ENCODE measurements at places on chromosomes 12 and 14.
A peak's percentile ranks its signal among the peaks of the same experiment; 100 is the strongest.

- no peak for DNase-seq
These were observed 68.2 kb downstream of the DDX51 start for GRCh38 chr12:132075714-132076553.

DNA sequence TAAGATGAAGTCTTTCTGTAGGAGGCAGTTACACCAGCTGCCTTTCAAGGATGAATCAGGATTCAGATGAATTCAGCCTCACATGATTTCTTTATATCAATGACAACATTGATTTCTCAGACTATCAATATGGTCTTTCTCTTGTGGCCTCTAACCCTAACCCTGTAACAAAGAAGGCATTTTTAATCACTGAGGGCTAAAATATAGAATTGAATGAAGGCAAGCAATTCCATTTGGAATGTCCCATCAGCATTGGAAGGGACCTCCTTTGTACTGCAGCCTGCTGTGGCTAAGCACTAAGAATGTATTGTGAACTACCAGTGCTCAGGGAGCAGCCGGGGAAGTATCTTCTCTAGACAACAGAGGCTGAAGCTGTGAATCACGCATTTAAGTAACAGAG, 90.6 kb upstream of the FRMD6 start:
- no peak for DNase-seq

DNA sequence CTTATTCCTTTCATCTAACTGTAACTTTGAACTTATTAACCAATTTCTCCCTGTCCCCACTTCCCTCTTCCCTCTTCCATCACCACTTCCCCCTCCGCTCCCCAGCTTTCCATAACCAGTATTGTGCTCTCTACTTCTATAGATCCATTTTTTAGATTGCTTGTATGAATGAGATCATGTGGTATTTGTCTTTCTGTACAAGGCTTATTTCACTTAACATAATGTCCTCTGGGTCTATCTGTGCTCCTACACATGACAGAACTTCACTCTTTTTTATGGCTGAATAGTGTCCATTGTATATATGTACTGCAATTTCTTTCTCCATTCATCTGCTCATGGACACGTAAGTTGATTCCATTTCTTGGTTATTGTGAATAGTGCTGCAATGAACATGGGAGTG, 14.4 kb downstream of the ERP27 start:
- no peak for DNase-seq

DNA sequence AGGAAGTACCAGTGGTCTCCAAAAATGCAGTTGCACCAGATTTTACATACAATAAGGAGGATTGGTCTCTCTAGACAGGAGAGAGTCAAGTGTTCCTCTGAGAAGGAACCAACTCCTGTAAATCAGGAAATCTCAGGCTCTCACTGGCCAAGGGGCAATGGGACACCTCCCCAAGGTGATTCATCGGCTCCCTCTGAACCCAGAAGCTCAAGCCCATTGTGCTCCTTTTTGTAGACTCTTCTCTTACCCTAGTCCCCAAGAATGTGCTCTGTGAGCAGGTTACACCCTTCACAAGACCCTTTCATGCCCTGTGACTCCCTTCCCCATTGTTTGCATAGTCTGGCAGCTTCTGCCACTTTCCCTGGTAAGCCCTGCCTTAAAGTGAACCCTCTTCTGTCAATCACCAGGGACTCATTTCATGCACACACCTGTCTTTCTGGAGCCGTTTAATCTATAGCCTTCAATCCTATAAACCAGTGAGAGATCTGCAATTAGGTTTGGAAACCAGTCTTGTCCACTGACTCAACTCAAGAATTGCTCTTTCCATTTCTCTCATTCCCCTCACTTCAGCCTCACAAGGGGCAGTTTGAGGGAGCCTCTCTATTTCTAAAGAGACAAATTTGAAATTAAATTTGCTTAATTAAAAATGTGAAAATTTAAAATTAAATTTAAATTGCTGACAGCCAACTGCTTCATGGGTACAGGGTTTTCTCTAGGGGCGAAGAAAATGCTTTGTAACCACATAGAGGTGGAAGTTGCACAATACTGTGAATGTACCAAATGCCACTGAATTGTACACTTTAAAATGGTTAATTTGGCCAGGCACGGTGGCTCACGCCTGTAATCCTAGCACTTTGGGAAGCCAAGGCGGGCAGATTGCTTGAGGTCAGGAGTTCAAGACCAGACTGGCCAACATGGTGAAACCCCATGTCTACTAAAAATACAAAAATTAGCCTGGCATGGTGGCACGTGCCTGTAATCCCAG, 38.3 kb upstream of the LTA4H start:
- no peak for DNase-seq

- DNase-seq: no peak
These were observed 21.0 kb upstream of the ABCC9 start for GRCh38 chr12:21962236-21962635.

GRCh38 chr14:24978862-24979724, 70.9 kb downstream of the STXBP6 start:
- DNase-seq: peak; percentile 75

GRCh38 chr12:79524507-79525148, 166.1 kb downstream of the PAWR start:
- DNase-seq: no peak

- no peak for DNase-seq
These were observed 11.9 kb upstream of the PUS1 start for GRCh38 chr12:131917139-131917710.

GRCh38 chr12:38892087-38892786, 13.2 kb downstream of the CPNE8 start:
- DNase-seq: peak; percentile 25

DNA sequence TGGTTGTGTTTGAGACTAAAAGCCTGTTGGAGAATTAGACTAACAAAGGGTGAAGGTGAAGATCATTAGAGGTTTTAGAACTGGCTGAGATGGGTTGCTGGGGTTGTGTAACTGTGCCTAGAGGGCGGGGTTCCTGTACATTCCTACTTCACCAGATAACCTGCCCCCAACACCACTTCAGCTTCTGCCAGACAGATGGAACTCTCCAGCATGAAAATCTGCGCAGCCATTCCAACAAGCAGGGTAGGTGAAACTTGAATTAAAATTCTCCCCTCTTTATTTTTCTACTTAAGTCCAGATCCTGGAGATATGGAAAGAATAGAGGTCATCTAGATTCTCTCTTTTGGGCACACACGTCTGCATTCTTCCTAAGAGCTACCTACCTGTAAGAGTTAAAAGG, 6.0 kb downstream of the FOXG1 start:
- no peak for DNase-seq

DNA sequence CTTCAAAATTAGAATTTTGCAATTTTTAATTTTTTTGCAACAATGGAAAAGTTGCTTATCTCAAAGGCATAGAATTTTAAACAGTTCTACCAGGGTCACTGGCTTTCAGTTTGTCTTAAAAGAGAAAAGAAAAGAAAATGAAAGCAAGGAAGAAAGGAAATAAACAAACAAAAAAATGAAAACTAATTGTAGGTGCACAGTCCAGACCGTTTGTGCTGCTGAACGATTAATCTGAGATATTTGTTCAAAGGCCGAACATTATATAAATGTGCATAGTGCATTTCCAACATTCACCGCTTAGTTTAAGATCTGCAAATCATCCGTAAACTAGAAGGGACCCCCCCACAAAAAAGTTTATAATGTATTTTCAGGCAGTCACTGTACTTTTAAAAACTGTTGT, 5.5 kb upstream of the OTX2 start:
- DNase-seq: no peak

- DNase-seq: no peak
These were observed 4.2 kb downstream of the ACYP1 start for GRCh38 chr14:75059642-75060041.

GRCh38 chr12:50302686-50303085, 19.4 kb upstream of the LIMA1 start:
- DNase-seq: no peak

DNA sequence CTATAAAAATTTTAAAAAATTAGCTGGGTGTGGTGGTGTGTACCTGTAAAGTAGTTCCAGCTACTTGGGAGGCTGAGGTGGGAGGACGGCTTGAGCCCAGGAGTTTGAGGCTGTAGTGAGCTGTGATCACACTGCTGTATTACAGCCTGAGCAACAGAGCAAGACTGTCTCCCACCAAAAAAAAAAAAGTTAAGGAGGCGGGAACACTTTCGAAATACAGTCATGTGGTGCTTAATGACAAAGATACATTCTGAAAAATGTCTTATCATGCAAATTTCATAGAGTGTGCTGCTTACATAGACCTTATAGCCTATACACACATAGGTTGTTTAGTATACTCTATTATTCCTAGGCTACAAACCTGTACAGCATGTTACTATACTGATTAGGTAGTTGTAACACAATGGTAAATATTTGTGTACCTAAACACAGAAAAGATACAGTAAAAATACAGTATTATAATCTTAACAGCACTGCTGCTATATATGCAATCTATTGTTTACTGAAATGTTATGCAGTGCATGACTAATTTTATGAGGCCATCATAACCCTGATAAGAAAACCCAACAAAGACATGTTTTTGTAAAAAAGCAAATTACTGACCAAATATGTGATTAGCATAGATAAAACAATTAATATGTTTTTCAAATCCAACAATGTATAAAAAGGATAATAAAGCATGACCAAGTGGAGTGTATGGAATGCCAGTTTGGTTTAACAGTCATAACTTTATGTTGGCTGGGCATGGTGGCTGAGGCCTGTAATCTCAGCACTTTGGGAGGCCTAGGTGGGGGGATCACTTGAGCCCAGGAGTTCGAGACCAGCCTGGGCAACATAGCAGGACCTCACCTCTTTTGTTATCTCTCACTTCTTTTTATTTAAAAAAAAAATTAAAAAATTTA, 11.4 kb downstream of the EIF2S1 start:
- DNase-seq: no peak

DNA sequence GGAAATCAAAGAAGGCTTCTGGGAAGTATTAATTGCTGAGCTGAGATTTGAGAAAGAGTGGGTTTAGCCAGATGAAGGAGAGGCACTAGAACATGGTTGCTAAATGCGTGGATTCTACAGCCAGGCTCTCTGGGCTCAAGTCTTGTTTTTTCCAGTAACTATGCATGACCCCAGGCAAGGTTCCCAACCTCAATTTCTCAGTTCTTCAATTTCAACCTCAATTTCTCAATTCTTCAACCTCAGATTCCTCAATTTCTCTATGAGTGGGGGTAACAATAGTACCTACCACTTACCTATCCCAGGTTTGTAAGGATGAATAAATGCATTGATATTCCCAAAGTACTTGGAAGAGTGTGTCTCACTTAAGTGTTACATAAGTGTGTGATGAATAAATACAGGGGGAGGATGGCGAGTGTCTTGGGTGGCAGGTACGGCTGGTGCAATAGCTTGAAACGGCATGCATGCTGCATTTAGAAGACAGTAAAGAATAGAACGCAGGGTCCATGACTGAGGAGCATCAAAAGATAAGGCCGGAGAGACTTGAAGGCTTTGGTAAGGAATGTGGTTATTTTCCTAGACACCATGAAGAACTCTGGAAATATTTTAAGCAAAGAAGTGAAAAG, 149.1 kb upstream of the ATP2B1 start:
- DNase-seq: no peak

DNA sequence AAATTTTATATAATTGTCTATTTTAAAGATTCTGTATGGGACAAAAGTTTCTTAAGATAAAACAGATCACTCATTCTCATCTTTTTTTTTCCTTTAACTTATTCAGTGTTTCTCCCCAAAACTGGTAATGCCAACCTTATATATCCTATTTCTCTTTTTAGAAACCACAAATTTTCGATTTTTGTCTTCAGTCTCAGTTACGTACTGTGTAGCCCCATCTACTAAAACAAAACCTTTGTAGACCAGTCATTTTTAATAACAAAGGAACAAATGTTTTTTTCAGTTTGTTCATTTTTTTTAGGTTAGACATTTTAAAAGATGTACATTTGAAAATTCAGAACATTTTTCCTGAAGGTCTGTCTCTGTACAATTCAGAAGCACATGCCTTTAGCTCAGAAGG, 18.2 kb downstream of the PNMA1 start:
- no peak for DNase-seq

DNA sequence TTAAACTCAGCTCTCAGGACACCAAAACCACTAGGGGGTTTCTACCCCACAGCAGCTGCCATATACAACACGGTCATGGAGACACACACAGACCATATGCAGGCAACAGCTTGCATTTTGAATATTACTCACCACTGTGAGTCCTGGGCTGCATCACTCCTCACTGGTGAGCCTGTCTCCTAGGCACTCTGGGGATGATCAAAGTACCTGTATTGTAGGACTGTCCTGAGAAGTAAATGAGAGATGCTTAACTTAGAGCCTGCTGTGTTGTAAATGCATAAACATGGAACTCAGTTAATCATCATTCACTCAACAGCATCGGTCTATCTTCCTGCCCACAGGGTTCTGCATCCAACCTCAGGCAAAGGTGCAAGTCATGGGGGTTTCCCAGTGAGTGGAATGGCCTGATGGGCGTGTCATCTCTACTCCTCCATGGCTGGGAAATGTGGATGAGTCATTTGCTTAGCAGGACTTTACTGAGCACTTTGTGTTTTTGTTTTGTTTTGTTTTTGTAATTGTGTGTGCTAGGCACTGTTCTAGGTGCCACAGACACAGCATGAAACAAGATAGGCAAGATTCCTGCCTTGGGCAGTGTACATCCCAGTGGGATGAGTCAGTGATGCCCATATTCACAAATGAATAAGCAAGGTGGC, 1141.2 kb upstream of the TMEM132C start:
- peak; percentile 68 for DNase-seq

GRCh38 chr14:72776701-72777261, 117.1 kb downstream of the DPF3 start:
- peak; percentile 5 for DNase-seq

DNA sequence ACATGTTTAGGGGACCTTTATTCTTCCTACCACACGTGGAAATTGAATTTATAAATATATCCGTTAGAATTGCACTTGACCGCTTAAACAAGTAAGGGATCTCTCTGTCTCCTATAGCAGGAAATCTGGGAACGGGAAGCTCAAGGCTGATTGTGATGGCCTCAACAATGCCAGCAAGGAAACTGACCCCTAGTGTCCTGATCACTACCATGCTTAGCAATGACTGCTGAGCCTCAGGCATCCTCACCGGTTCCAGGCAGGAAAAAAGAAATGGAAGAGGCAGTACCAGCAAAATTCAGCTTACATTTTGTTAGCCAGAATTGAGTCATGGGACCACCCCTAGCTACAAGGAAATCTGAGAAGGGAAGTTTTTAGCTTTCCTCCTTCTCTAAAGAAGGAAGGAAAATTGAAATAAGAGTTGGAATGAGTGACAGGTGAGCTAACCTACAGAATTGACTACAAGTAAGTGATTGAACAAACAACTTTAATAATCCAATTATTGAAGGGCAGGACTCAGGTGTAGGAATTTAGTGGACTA, 43.9 kb upstream of the AMN1 start:
- no peak for DNase-seq

- DNase-seq: no peak
These were observed 299.7 kb upstream of the FBXO33 start for GRCh38 chr14:39731912-39732311.
